ENCODE measurements at places on chromosomes 1 and 21.
A peak's percentile ranks its signal among the peaks of the same experiment; 100 is the strongest.

- DNase-seq = no peak
These were observed 182.2 kb upstream of the DUSP10 start for GRCh38 chr1:221923929-221924598.

GRCh38 chr1:38014724-38015424 is 2.3 kb downstream of the UTP11 start:
- no peak for DNase-seq

DNA sequence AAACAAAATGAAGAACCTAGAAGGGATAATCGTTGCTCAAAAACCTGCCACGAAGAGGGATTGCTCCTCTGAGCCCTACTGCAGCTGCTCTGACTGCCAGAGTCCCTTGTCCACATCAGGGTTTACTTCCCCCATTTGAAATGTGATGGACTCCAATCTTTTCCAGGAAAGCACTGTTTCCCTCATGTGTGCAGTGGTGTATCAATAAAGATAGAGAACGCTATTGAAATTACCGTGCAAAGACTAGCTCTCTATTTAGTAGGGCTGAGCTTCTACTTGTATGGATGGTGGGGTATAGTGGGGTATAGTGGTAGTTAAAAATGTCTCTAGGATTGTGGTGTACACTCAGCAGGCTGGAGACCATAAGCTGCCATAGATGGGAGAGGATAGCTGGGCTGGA is 3.7 kb downstream of the TMCO2 start:
- DNase-seq = no peak

DNA sequence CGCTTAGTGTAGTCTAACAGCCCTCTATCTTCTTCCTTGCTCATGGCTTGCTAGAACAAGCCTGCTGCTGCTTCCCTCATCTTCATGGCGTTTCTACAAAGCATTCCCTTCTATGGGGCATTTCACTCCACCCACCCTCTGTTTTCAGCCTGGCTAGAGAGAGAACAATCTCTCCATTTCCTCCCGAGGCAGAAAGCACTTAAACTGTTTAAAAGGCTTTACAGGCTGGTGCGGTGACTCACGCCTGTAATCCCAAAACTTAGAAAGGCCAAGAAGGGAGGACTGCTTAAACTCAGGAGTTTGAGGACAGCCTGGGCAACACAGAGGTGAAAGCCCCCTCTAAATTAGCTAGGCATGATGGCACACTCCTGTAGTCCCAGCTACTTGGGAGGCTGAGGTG is 17.8 kb downstream of the ORC1 start:
- no peak for DNase-seq

GRCh38 chr1:145956781-145957442 is 905 bp downstream of the LIX1L start:
- DNase-seq = no peak

DNA sequence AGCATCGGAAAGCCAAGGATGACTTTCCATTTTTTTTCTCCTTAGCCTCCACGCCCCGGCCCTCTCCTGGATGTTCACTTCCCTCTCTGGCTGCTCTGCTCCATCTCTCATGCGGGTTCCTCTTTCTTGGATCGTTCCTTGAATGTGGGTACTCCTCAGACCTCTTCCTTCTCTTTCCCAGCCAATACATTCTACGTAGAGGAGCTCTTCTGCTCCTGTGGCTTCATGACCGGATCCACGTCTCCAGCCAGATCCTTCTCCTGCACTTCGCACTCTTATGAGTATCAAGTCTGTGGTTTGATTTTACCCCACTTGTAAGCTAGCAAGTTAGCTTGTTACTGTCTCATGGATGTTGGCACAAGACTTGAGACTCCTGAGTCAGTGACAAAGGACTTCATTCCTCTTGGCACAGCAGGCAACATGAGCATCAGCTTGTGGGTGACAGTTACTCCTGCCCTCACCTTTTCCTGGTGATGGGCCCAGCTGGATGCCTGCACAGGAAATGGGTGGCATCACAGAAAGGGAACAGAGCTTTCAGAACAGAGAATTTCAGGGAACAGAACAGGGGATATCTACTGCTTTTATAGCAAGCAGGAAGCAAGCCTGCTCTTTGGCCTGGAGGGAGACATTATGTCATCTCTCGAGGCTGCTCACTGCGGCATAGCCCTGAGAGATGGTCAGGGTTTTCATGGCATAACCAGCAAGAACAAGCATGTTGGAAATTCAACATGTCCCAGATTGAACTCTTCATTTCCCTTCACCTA is 100.1 kb upstream of the KIF26B start:
- DNase-seq = no peak

- DNase-seq = no peak
These were observed 59.0 kb downstream of the NDUFS5 start for GRCh38 chr1:39085174-39085573.

- no peak for DNase-seq
These were observed 85.0 kb upstream of the KCTD3 start for GRCh38 chr1:215482079-215482478.

DNA sequence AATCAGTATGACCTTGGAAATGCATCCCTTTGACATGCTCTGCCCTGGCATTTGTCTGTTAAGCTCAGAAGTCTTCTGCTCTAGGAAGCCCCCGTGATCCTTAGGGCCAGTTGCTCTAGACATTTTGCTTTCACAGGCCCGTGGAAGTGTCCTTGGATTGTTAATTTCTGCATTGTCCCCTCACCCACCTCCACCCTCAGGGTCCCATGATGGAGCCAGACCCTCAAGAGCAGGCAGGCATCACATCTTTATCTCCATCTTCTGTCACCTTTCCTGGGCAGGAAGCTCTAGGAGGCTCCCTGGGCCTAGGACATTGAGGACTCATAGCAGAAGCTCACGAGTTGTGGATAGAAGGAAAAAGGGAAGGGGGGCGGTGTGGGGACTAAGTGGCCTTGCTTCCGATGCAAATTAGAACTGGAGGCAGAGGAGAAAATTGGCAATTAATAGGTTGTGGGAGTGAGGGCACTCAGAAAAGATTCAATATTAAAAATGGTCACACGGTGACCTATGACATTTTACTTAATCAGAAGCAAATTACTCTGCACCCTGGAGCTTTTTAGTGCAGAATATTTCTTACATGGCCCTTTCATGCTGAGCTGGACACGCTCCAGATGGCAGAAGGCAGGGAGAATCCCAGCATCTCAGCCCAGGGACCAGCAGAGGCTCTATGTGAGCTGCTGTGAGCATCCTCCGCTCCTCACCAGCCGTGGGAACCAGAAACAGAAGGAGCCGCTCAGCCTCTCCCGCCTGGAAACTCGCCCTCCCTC is 185.0 kb downstream of the MATN1 start:
- no peak for DNase-seq

- DNase-seq = peak; percentile 91
These were observed 91.3 kb downstream of the CATSPERE start for GRCh38 chr1:244552336-244552735.

DNA sequence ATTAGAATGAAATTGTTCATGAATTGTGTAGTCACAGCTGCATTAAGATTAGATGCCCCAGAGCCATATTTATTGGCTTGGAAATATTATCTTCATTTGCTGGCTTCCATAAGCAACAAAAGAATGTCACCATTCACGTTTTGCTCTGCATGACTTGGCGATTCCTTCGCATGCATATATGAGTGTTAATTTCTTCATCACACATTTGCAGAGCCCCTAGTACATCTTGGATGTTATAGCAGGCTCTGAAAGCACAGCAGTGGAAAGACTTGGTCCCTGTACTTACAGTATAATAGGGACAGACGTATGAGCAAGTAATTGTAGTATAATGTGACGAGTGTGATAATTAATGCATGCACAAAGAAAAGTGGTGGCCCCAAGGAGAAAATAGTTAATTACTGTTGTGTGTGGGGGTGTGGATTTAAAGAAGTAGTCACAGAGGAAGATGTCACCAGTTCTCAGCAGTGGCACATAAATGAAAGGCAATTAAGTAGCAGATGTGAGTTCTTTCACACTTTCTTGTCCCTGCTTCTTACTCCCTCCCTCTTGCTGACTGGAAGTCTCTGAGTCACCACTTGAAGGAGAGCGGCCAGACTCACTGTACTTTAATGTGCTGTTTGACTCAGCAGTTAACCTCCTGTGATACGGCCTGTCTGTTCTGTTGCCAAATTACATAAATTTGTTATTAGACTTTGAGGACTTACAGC is 21.0 kb downstream of the S100A10 start:
- DNase-seq = peak; percentile 55
